AG08396 (cell line): ENCODE measurements at places on chromosomes 12 and 14.

GRCh38 chr12:44246482-44247105, 410.7 kb downstream of the TMEM117 start:
- DNase-seq: no peak

GRCh38 chr14:42192738-42193653, 586.3 kb downstream of the LRFN5 start:
- peak; percentile 61 for DNase-seq

GRCh38 chr14:83594874-83595273, 1935.1 kb upstream of the FLRT2 start:
- no peak for DNase-seq

GRCh38 chr14:100012478-100013327, 52.5 kb upstream of the EVL start:
- DNase-seq: peak; percentile 24

GRCh38 chr14:79354336-79354735, 857.0 kb downstream of the DIO2 start:
- DNase-seq: no peak

GRCh38 chr14:61977217-61977616, 215.0 kb downstream of the SNAPC1 start:
- no peak for DNase-seq

DNA sequence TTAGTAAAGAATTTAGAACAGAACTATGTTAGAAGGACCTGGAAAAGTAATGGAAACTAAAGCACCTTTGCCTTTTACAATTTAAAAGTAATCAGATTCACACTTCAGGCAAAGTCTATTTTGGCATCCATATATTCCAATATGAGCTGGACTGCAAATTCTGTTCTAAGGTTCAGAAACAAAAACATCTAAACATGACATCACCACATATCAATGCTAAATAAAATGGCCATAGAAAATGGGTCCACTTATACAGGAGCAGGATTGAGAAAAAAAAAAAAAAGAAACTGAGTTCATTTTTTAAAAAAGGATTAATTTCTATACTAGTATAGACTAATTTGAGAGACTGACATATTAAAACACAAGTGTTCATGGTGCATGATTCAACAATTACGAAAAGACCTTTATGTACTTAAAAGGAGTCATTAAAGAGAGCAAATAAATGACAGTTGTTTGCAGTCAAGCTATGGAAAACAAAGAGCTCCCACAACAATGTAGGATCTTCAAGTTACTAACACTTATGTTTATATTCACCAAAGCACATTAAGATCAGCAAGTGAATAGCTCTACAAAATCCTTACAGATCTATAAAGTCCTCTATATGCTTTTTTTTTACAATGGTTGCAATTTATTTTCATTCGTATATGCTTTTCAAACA, 45.7 kb downstream of the DICER1 start:
- DNase-seq: no peak

DNA sequence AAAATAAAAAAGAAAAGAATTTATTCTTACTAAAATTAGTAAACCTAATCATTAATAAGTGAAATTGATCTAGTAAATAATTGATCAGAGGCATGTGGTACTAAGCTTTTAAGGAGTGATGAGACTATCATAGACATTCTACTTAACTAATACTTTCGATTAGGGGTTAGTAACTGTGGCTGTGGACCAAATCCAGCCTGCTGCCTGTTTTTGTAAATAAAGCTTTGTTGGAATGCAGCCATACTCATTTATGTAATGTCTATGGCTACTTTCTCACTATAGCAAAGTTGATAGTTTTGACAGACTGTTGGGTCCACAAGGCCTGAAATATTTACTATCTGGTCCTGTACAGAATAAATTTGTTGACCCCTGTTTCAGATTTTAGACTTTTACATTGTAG, 63.2 kb downstream of the PLEKHA5 start:
- no peak for DNase-seq
